ENCODE measurements at places on chromosomes 4 and X. TPM values are rescaled to one million over a fixed set of nuclear protein-coding genes. Genes with fewer than 3 reads are reported as not detected.
A peak's percentile ranks its signal among the peaks of the same experiment; 100 is the strongest.

DNA sequence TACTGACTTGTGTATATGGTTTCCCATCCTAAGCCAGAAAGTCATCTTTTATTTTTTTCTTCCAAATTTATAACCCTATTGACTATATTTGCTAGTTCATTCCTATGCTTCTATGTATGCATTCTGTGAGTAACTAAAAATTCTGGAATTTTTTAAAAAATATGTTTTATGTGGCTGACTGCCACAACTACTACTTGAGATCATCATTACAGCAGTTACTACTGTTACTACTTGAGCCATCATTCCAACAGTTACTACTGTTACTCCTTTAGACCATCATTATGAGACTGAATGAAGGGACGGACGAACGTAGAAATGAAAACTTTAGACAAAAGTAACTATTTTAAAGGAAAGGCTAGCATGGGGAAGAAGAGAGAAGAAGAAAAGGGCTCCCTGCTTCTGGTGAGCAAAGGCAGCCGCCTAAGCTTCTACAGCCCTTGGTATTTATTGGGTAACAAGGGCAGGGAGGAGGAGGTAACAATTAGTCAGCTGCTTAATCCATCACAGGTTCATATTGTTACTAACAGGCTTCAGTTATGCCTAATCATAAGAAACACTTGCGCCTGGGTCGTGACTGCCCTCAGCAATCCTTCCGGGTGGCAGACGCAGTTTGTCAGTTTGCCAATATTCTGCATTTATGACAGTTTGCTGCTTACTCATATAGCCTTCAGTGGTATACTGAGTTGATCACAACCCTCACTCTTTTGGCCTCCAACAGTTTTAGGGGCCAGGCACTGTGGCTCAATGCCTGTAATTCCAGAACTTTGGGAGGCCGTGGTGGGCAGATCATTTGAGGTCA is 80.4 kb downstream of the PDLIM5 start:
- H3K27me3 ChIP-seq: no peaks in the 10 kb centered on the region
- no peak for DNase-seq
- peaks cover 16% of the 10 kb centered on the region for H3K4me1 ChIP-seq
- H3K27ac ChIP-seq: no peak overlapping the region

DNA sequence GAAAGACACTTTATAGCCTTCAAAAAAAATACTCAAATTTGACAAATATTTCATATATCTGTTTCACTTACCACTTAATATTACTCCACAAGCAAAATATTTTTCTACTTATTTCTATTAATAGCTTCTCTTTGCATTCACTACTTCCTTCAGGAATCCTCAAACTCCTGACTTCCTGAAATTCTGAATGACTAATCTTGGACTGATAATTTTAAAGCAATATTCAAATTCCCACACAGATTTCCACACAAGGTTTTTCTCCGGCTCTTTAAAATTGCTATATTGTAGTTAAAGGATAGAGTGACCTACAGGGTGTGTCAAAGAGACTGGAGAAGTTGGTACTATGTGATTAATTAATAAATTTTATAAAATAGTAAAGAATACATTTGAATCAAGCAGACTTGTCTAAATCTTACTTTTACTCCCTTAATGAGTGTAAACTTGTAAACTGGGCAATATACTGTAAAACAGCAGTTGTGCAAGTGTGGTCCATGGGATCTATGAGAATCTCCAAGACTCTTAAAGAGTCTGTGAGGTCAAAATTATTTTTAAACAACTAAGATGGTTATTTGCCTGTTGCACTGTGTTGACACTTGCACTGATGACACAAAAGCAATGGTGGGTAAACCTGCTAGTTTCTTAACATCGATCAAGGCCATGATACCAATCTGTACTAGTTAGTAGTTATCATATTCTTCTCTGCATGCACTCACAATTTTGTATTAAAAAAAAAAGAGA is 44.5 kb downstream of the ANKRD17 start:
- H3K36me3 ChIP-seq: peaks cover 44% of the 10 kb centered on the region
- DNase-seq: no peak
- no peak overlapping the region for H3K4me3 ChIP-seq

The TCP11X2 gene
- not detected for total RNA-seq

DNA sequence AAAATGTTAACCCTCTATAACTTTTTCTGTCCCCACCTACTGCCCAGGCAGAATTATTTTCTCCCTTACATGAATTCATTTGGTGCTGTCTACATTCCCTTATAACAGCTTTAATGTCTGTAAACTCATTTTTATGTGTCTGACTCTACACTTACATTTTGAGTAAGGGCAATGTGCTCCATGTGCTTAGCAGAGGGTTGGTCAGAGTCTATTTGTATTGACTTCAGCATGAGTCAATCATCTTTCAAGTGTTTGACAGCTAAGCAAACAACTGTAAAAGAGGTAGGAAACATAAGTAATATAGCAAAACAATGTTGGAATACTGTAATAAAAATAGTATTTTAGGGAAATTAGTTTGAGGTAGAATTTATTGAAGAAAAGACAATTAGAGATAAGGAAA is 6.3 kb downstream of the IL15 start:
- H3K27me3 ChIP-seq: peaks cover 2% of the 10 kb centered on the region
- H3K27ac ChIP-seq: no peak overlapping the region
- H3K4me3 ChIP-seq: no peak overlapping the region
- H3K4me1 ChIP-seq: no peaks in the 10 kb centered on the region
- no peak for DNase-seq
- H3K36me3 ChIP-seq: no peaks in the 10 kb centered on the region

- H3K4me3 ChIP-seq: no peak overlapping the region
- H3K27ac ChIP-seq: no peak overlapping the region
- no peak for DNase-seq
- peaks cover 75% of the 10 kb centered on the region for H3K4me1 ChIP-seq
- no peaks in the 10 kb centered on the region for H3K27me3 ChIP-seq
Measured at GRCh38 chr4:102569200-102569599, 68.0 kb downstream of the NFKB1 start.

The DNAAF6 gene
- not detected for total RNA-seq

DNA sequence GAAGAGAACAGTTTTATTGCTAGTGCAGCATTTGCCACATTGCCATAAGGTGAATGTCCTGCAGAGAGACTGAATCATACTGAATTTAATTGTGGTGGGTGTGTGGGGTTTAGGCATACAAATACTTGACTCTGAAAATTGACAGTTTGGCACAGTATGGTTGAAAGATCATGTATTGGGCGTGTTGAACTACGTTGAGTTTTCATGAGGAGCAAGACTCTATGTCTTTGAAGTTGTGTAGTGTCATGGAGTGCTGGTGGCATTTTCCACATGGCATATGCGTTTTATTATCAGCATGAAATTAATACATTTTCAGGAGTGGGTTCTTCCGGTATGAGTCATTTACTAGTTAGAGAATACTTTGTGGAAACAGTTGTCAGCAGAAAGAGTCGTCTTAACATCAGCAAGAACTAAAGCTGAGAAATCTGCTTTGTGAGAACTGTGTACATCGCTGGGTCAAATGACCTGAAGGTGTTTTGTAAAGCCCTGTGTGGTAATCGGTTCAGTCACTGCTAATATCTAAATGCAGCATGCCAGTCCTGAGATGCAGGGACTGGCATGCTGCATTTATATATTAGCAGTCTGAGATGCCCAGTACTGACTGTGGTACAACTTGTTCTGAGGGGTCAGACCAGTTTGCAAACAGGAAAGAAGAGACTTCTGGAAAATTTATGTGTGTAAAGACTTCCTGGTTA is 50.3 kb downstream of the ARHGAP10 start:
- H3K4me1 ChIP-seq: peaks cover 5% of the 10 kb centered on the region
- no peaks in the 10 kb centered on the region for H3K36me3 ChIP-seq
- no peak overlapping the region for H3K27ac ChIP-seq
- DNase-seq: no peak
- no peak overlapping the region for H3K4me3 ChIP-seq
- no peaks in the 10 kb centered on the region for H3K27me3 ChIP-seq

DNA sequence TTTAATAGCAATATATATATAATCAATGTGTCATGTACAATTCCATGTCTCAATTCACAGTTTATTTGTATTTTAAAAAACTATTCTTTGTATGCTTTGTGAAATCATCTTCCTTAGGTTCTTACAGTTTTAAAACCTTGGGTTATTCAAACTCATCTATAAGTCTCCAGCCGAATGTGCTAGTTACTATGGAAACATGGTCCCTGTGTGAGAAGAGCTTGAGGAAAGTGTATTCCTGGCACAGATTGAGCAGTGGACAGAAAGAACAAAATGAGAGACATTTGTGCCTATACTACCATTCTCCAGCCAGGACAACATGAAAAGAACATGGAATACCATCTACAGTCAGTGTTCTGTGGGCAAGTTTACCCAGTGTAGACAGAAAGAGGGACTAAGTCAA is 103.4 kb downstream of the EFHC2 start:
- peaks cover 12% of the 10 kb centered on the region for H3K36me3 ChIP-seq
- H3K27ac ChIP-seq: no peak overlapping the region
- no peak overlapping the region for H3K4me3 ChIP-seq

DNA sequence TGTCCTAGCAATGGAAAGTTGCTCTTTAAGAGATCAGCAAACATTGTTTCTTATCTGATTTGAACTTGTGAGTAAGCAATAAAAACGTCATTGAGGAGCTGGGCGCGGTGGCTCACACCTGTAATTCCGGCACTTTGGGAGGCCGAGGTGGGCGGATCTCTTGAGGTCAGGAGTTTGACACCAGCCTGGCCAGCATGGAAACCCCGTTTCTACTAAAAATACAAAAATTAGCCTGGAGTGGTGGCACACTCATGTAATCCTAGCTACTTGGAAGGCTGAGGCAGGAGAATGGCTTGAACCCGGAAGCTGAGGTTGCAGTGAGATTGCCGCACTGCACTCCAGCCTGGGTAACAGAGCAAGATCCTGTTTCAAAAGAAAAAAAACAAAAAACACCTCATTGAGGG is 11.2 kb upstream of the PLAC8 start:
- peak; percentile 59 for DNase-seq
- no peaks in the 10 kb centered on the region for H3K27me3 ChIP-seq
- H3K4me3 ChIP-seq: peak overlapping the region; percentile 58
- H3K4me1 ChIP-seq: peaks cover 17% of the 10 kb centered on the region
- peaks cover 3% of the 10 kb centered on the region for H3K36me3 ChIP-seq

GRCh38 chr4:47801481-47802002 is 36.3 kb downstream of the CORIN start:
- no peak overlapping the region for H3K27ac ChIP-seq
- H3K36me3 ChIP-seq: no peaks in the 10 kb centered on the region
- H3K4me3 ChIP-seq: no peak overlapping the region
- DNase-seq: no peak

DNA sequence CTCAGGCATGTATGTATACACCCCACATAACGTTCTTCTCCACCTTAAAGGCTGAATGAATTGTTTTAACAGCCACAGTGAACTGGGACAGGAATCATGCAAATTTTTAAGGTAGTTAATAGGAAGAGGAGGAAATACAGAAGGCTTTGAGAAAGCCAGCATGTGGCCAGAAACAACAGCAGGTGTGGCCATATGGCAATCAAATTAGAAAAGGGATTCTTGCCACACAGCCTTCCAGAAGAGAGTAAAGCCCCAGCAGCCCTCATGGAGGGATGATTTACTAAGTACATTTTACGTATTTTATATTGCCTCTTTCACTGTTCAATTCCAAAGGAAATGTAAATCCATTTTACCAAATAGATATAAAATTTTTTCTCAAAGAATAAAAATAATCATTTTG is 792.2 kb downstream of the ADGRL3 start:
- H3K4me1 ChIP-seq: no peaks in the 10 kb centered on the region
- no peak for DNase-seq
- no peaks in the 10 kb centered on the region for H3K27me3 ChIP-seq
- no peak overlapping the region for H3K27ac ChIP-seq
- H3K4me3 ChIP-seq: no peak overlapping the region
- no peaks in the 10 kb centered on the region for H3K36me3 ChIP-seq

DNA sequence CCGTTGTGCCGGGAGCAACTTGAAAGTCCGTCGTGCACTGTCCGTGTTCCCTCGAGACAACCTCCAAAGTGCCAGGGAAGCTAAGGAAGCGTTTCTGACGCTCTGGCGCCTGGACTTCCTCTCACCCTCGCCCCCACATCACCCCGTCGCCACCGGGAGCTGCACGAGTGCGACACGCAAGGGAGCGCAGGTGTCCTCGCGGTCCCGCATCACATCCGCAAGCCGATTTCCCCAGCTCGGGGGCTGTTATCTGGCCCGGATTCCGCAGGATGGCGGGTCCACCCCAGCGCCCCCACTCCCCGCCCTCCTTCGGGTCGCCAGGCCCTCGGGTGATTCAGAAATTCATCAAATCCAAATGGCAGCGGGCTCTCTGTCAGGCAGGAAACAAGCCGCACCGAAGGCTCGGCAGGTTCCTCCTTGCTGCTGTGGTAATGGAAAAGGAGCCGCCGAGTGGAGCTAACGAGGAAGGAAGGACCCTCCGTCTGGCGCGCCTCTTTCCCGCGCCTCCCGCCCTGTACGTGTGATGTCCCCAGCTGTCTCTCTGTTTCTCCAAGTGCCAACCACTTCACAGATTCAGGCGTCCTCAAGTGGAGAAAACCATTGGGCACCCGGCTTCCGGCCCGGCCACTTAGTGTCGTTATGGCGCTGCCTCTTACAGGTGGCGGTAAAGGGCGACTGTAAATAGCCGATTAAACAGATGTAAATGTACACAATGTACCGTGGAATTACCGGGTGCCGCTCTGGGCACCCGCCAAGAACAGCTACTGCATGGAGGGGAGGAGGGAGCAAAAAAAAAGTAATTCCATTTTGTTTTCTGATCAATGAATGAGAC is 921 bp upstream of the SETD7 start:
- peaks cover 60% of the 10 kb centered on the region for H3K4me1 ChIP-seq
- no peaks in the 10 kb centered on the region for H3K36me3 ChIP-seq
- peak; percentile 77 for DNase-seq
- peak overlapping the region; percentile 84 for H3K27ac ChIP-seq
- H3K4me3 ChIP-seq: peak overlapping the region; percentile 94
- peaks cover 16% of the 10 kb centered on the region for H3K27me3 ChIP-seq

DNA sequence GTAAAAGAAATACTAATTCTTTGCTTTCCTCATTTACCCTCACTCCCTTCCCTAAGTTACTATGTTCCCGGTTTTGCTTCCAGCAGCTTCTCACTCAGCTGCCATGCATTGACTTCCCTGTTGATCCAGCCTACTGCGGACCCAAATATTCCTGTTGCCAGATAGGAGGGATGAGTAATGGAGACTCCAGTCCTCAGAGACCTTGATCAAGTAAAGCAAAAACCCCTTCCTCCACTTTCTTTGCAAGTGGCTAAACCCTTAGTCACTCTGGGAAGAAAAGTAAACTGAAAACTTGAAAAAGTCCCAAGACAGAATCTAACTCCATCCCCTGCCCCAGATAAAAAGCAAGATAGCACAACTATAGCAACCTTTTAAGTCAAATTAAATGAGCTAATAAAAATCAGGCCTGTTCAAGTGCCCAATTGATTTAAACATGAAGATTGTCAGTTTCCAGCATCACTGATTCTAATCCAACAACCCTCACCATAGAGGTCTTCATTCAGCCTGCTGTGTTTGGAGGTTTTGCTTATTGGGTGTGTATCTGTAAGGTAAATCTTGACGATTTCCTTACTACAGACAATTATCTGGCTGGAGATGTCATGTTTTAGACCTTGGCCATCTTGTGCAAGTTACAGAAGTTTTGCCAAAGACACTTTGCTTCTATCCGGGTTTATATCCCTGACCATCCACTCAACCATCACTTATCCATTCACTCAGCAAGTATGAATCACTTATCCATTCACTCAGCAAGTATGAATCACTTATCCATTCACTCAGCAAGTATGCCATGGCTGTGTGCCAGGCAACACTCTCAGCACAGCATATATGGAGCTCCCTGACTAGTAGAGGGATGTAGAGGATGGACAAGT is 17.6 kb downstream of the FGFBP1 start:
- no peak overlapping the region for H3K27ac ChIP-seq
- no peak overlapping the region for H3K4me3 ChIP-seq
- no peak for DNase-seq
- H3K27me3 ChIP-seq: peaks cover 11% of the 10 kb centered on the region

The IGSF1 gene
- not detected for total RNA-seq
